ENCODE measurements at places on chromosomes 2 and 18.

DNA sequence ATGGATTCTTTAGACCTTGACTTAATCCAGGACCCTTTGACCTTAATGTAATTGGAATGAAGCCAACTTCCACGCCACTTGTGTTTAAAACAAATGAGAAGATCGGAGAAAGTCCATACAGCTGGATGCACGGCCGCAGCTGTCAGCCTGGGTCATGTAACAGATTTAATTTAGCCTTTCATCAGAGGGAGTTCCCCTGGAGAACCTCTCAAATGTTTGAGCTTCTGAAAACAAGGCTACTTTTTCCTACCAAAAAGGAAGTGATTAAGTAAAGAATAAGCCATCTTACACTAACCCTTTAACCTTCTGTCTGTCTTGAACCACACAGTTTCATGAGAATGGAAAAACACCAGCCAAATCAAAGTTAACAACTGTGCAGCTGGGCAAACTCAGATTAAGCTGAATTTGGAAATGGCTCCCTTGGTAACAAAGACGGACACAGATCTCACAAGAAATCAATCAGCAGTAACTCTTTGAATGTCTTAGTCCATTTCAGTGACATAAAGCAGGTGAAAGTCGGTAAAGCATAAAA, 103.6 kb downstream of the DOCK10 start:
- DNase-seq = no peak

DNA sequence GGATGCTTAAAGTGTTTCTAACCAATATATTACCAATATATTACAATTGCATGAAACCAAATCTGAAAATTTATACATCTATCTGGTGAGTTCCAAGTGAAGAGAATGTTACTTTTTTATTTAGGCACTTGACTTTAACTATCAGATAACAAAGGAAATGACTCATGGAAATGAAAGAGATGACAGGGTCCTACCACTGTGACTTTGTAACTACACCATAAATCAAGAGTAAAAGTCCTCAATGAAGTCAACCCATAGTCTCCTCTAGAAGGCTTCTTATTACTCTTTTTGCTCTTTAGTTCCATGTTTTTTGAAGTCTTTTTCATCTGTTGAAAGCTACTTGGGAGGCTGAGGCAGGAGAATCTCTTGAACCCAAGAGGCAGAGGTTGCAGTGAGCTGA, 545.0 kb upstream of the PIK3C3 start:
- DNase-seq = no peak

DNA sequence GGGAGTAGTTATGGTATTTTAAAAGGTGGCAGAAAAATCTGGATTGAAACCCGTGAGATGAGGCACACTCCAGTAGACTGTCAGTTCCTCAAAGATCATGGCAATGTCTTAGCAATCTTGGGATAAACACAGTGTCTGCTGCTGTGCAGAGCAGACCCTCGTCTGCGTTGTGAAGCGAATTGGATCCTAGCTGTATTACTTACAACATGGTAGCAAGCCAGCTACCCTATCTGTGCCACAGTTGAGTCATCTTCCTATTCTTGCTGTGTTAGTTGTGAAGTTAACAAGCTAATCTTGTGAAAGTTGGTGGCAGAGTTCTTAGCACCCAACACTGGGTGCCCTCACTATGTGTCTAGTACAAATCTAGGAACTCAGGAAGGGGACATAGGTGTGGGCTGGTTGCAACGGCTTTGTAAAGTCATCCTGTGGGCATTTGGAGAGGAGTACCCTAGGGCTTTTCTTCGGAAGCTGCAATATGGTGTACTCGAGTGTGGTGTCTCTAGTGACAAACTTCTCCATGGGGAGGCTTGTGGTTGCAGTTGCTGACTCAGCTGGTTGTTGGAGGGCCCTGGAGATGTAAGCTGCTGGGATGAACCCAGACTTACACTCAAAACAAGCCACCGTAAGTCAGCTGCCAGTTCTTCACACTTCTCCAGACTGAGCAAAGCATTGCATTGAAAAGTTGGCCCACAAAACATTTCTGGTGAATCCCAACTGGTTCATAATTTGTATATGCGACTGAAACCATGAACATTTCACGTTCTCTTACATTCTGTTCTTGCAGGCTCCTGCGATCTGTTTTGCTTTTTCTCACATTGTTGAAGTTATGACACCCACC, 61.5 kb downstream of the ADCYAP1 start:
- no peak for DNase-seq

GRCh38 chr2:112623913-112624777, 21.6 kb upstream of the SLC20A1 start:
- no peak for DNase-seq

DNA sequence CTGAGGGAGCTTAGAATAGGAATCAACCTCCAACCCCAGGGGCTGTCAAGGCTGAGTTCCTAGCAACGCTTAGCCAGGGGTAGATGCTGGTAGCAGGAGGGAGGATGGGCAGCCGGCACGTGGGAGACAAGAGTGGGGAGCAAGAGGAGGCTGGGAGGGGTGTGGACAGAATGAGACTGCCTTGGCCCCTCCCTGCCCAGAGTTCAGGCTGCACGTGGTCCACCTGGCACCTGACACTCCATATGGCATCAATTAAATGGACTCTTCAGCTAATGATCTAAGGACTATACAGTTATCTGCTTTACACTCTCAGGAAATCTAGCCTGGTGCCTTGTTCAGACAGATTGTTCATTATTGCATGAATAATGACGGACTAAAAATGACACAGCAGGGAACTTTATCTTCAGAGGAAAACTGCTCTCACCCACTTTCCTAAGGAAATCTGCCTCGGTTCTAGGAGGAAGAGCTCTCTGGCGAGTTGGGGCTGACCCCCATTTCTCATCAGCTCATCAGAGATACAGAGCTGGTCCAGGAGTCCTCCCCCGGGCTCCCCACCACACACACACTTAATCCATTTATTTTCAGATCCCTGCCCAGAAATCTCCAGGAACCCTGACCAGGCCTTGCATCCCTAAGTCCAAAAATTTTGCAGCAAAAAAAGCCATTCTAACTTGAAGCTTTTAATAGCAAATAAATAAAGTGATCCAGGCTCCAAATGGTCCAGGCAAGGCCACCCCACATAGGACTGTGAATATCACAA, 102.1 kb upstream of the CDC42EP3 start:
- DNase-seq = no peak

- no peak for DNase-seq
Observed at GRCh38 chr18:35424356-35424755, 47.2 kb upstream of the ZNF396 start.

GRCh38 chr2:234521536-234521935, 24.7 kb upstream of the ARL4C start:
- no peak for DNase-seq

DNA sequence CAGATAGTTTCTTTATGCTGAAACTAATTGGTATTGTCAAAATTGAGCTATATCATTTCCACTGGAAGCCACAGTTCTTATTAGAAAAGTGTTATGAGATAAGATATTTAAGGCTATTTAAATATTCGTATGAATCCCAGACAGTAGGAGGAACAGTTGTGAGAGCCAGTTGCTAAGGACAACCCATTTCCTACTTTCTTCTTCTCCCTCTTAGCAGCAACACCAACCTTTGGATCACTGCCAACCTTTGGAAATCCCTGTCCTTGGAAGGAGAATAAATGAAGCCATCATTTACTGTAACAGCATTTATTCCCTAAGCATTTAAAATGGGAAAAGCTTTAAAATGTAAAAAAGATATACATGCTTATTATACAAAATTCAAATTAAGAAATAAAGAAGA, 85.8 kb downstream of the PLCL1 start:
- no peak for DNase-seq

DNA sequence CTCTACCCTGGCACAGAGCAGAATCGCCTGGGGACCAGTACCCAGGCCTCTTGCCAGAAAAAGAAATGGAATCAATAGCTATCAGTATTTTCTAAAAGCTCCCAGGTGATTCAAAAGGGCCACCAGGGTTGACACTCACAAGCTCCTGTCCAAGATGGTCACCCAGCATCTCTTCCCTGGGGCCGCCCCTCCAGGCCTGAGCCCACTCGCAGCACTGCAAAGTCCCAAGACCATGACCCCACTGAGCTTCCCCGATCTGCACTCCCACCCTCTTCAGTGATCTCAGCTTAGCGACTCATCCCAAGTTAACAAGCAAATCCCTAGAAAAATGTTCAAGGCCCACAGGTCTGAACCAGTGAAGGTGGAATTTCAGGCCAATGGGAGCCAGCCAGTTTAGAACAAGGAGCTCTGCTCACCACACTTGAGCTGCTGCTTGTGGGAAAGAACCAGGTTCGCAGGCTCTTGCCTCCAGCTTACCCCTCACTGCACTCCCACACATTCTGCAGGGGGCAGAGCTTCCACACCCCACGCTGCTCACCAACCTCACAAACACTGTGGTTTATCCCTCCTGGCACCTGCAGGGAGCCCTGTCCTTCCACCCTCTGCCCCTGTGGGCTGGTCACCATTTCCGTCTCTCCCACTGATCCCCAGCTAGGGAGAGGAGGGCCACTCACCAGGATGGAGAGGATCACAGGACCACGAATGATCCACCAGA, 19.8 kb downstream of the TMEM37 start:
- DNase-seq = no peak

DNA sequence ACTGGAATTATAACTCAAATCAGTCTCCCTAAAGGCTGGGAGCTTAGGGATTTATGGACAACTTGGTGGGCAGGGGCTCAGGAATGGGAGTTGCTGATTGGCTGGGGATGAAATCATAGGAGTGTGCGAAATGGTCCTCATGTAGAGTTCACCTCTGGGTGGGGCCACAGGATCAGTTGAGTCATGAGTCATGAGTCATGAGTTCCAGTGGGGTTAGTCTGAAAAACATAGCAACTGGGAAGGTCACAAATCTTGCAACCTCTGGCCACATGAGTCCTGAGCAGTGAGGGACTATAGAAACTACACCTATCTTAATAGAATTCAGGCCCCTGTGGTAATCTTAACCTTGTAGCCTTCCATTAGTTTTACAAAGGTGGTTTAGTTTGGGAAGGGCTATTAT, 383.3 kb downstream of the RBM43 start:
- DNase-seq = no peak

DNA sequence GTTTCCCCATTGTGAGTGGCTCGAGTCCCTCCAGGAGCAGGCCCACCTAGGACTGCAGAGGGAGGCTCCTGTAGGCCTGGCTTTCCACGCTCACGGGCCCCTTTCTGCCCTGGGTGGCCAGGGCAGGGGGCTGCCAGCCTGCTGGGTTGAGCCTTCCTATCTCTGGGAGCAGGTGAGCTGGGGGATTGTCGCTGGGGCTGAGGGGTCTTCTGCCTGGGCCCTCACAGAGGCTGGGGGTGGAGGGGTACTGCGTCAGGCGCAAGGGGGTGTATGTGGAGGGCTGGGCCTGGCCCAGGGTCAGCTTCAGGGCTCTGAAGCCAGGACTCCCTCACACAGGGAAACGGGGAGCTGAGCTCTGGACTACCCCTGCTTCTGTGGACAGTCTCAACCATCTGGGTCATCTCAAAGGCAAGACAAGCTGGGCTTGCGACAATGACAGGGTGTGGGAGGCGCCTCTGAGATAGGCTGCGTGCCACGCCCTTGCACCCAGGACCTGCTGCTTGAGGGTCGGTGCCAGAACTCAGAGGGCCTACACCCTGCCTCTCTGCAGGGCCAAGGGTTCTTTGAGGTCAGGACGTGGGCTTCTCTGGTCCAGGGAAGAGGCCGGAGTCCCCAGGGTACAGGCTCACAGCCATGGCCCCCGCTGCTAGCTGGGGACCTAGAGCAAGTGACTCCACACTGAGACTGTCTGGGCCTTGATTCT, 206.1 kb downstream of the TWIST2 start:
- no peak for DNase-seq

GRCh38 chr2:46540496-46541331, 61.3 kb downstream of the TMEM247 start:
- DNase-seq = peak; percentile 79

GRCh38 chr2:120430957-120431356, 85.0 kb downstream of the INHBB start:
- DNase-seq = no peak

DNA sequence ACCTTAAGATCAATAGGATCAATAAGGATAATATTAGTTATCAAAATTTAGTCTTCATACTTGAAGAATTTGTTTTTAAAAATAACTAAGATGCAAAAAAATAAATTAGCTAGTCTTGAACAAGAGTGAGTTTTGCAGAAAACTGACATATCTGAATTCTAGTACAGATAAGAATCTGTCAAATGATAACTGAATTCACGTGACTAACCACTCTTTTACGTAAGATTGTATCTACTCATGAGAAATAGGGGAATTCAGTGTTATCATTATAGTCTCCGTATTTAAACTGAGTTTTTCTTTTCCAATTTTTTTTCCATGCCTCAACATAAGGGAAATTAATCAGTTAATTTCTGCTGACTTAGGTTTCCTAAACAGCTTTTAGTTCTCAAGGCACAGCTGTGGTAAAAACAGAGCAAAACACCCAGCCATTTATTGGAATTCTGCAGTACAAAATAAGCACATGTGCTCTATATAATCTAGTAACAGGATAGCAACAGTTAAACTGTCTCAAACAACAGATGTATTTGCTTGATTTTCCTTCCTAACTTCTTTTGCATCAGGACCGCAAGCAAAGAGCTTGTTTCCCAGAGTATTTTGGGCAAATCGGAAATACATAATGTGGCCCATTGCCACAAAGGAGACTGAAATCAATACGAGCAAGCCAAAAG, 19.1 kb downstream of the SLC40A1 start:
- no peak for DNase-seq

DNA sequence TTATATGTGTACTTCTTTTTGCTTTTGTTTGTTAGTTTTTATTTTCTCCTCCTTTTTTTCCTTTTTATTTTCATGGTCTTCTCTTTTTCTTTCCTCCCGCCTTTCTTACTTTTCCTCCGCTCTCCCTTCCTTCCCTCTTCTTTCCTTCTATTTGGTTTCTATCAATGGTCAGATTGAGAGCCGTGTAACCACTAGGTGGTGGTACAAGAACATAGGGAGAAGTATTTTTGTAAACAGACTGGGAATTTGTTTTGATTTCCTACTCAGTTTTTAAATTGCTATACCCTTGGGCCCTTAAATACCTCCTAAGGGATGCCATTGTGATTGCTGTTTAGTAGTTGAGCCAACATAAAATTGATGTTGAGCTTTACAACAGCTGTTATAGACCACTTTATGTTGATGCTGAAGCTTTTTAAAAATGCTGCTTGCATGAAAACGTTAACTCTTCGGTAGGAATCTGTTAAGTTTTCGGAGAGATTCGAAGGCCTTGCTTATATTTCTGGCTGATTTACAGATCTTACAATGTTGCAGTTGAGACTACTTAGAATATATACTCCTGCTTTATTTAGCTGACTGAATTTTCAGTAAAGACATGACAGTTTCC, 124.2 kb downstream of the UBE2E3 start:
- DNase-seq = peak; percentile 29

DNA sequence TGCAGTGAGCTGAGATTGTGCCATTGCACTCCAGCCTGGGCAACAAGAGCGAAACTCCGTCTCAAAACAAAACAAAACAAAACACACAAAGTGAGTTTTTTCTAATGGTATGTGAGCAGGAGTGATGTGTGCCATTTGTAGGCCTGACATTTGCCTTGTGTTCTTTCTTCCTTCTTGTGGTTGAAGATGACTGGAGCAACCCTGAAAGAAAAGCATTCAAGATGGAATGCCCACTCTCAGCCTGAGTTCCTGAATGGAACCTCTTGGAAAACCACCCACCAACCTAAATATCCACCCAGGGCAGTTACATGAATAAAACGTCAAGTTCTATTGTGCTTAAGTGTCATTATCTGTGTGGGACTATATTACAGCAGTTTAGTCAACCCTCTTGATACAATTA, 26.5 kb downstream of the PGAP1 start:
- no peak for DNase-seq
